K562 (cell line): ENCODE measurements at places on chromosomes 11 and 22.
A peak's percentile ranks its signal among the peaks of the same experiment; 100 is the strongest.

DNA sequence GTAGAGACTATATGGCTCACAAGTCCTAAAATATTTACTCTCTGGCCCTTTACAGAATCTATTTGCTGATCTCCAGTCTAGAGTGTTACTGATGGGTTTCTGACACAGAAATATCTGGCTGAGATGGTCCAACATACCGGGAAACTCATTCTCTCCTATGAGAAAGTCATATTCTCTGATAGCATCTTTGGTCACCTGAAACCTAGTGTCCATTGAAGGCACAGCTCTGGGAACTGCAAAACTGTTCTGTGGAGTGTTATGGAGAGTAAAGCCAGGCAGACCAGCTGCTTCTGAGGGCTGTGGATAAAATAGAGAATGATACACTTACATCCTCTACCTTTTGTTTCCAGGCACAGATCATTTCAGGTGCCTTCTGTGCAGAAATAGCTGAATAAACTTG lies 2.5 kb upstream of the C11orf24 start:
- DNase-seq, result no peak

- no peak for DNase-seq
These were observed 1.0 kb upstream of the ZNF143 start for GRCh38 chr11:9459667-9460321.

- no peak for DNase-seq
These were observed 59.3 kb downstream of the CELSR1 start for GRCh38 chr22:46478083-46478551.

- no peak for DNase-seq
These were observed 48.6 kb upstream of the OLFML1 start for GRCh38 chr11:7436657-7437056.

GRCh38 chr22:39938509-39939111 lies 21.6 kb upstream of the TMA7B start:
- DNase-seq, result no peak

GRCh38 chr11:79809487-79809886 lies 368.7 kb upstream of the TENM4 start:
- DNase-seq, result no peak

GRCh38 chr22:31141551-31141950 lies 1.2 kb upstream of the PLA2G3 start:
- DNase-seq, result no peak

GRCh38 chr11:92424281-92424680 lies 199.7 kb downstream of the FAT3 start:
- no peak for DNase-seq

DNA sequence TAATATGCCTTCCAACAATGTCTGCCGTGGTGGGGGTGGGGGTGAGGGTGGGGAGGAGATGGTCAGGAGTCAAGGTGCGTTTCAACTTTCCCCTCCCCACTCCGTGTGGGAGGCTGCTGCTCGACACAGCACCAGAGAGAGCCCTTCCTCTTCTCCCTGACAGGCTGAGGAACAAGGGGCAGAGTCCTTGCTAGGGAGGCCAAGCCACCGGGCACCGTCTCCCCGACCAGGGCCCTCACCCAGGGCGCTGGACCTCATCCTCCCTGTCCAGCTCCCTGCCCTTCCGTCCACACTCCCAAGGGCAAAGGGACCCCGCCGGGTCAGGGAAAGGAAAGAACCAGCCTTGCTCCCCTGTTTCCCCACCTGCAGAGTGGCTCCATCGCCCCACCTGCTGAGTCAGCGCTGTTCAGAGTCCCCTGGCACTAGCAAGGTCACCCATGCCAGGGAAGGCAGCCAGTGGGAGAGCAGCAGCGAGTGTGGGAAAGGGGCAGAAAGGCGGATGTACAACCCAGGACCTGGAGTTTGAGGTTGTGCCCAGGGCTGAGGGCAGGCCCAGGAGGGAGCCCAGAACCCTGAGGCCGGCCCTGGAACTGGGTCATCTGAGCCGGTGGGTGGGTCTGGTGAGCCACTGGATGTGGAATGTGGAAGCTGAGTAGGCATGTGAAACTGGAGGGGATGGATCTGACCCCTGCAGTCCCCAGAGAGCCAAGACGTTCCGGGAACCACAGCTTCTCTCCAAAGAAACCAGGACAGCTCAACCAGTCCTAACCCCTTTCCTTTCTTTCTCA lies 47.2 kb downstream of the BUD13 start:
- DNase-seq, result no peak

GRCh38 chr11:109749476-109749875 lies 327.5 kb downstream of the C11orf87 start:
- no peak for DNase-seq

DNA sequence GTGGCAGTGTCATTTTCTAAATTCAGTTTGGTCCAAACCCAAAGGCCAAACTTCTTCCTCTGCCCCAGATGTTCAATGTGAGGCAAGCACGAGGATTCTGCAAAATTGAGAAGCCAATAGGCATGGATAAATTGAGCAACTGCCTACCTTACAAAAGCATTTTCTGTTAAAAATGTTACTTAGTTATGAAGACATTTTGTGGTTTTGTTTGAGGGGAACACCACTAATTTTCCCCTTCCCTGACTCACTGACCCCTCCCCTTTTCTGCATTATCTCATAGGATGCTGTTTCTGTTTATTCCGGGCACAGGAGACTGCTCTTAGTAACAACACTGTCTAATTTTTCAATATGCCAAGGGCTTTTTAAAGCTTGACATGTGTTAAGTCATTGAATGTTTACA lies 462.8 kb downstream of the INSC start:
- DNase-seq, result no peak

- DNase-seq, result no peak
These were observed 9.0 kb upstream of the MS4A10 start for GRCh38 chr11:60776167-60776566.

- DNase-seq, result no peak
These were observed 704.2 kb upstream of the TENM4 start for GRCh38 chr11:80144897-80145594.

GRCh38 chr11:59025097-59025496 lies 61.0 kb upstream of the GLYATL1B start:
- no peak for DNase-seq

- no peak for DNase-seq
These were observed 27.9 kb downstream of the PARVB start for GRCh38 chr22:44051961-44052360.

DNA sequence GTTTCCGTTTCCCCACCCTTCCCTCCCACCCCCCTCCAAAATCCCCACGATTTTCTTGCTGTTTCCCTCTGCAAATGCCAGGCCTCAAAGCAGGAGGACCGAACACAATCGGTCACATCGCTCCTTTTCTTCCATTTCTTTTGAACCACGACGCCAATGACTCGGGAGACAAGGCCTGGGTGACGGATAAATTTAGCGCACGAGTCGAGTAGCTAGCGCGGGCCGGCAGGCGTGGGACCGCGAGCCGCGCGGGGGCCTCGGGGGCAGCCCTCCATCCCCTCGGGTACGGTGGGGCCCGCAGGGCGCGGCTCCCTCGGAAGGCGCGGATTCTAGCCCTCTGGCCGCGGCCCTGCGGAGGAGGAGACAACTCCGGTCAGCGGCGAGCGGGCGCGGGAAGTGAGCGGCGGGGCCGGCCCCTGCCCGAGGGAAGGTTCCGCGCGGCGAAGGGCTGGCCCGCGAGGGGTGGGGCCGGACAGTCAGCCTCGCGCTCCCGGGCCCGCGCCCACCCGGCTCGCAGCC lies 414 bp downstream of the JOSD1 start:
- DNase-seq, result no peak

DNA sequence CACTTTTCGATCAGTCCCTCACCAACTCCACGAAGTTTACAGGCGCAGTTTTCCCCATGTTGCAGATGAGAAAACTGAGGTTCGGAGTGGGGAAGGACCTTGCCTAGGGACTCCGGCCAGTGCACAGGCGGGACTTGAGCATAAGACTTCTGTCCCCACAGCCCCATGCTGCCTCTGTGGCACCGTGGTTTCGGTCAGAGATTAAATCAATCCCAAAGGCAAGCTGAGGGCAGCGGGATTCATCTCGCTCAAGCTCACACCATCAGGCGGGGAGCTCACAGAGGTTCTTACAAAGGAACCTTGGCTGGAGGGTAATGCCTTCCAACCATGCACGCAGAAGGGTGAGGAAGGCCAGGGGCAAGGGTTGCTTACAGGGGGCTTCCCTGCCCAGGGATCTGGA lies 115.5 kb downstream of the PHF21B start:
- no peak for DNase-seq

- no peak for DNase-seq
These were observed 962.9 kb downstream of the BRD1 start for GRCh38 chr22:48864748-48865147.

- no peak for DNase-seq
These were observed 8.8 kb downstream of the ZBED4 start for GRCh38 chr22:49862496-49862776.

DNA sequence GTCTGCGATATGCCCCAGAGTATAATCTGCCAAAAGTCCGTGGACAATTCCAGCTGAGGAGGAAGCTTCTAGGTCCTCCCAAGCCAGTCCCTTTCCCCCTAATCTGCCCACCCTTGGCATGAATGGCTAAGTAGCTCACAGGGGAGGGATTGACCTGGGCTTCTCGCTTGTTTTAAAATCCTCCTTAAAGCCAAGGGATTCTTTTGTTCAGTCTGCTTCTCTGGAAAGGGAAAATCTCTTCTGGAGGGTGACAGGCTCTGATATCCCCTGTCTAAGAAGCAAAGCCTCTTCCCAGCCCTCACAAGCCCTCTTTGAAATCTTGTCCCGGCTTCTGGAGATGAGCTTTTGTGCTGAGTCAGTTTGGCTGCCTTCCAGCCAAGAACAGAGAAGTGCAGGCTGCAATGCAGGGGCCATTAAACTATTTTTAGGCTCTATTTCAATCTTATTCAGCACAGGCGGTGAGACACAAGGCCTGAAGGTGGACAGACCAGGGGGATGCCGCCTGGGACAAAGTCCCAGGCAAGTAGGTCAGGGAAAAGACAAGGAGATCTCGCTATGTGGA lies 23.9 kb downstream of the NEFH start:
- DNase-seq, result no peak

GRCh38 chr11:8612522-8612921 lies 18.5 kb upstream of the STK33 start:
- no peak for DNase-seq

DNA sequence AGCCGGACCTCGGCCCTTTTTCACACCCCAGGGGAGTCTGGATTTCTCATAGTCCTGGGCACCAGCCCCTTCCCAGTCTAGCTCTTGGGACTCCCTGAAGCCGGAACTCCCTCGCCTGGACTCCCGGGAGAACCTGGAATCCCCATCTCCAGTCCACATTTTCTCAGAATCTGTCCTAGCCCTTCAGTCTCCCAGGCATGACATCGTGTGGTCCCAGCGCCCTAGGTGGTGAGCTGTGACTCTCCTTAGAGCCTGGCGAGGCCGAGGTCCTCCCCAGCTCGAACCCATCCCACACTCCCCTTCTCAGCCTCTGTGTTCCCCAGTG lies 673 bp upstream of the DUSP18 start:
- DNase-seq, result peak; percentile 20

- DNase-seq, result no peak
These were observed 12.4 kb upstream of the TMEM123 start for GRCh38 chr11:102464859-102465500.

GRCh38 chr11:44979543-44980399 lies 29.1 kb upstream of the TP53I11 start:
- no peak for DNase-seq

DNA sequence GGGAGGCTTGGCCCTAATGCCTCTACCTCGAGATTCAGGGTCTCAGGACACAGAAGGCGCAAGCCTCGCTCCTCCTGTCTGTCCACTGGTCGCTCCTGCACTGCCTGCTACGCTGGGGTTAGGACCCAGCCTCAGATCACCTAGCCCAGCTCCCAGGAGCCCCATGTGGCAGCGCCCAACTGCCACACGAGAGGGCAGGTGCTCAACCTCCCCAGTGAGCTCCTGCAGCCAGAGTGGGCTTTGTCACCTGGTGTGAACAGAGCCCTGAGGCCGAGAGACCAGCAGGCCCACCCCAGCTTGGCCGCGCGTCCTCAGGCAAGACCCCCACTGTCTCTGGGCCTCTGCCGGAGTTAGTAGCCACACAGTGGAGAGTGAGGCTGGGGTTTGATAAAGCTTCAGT lies 21.7 kb upstream of the PPARA start:
- DNase-seq, result no peak

GRCh38 chr22:44330744-44331660 lies 18.3 kb upstream of the SHISAL1 start:
- DNase-seq, result no peak

- peak; percentile 43 for DNase-seq
These were observed 105.3 kb downstream of the MORC2 start for GRCh38 chr22:30863081-30863833.

DNA sequence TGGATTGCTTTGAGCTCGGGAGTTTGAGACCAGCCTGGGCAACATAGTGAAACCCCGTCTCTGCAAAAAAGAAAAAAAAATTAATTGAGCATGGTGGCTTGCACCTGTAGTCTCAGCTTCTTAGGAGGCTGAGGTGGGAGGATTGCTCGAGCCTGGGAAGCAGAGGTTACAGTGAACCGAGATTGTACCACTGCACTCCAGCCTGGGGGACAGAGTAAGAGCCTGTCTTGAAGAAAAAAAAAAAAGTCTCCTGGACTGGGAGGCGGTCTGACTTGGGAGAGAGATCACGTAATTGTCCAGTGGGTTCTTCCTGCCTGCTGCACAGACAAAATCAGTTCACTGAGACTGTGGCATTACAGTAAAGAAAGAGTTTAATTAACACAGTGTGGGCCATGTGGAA lies 3.1 kb upstream of the MTCH2 start:
- no peak for DNase-seq

DNA sequence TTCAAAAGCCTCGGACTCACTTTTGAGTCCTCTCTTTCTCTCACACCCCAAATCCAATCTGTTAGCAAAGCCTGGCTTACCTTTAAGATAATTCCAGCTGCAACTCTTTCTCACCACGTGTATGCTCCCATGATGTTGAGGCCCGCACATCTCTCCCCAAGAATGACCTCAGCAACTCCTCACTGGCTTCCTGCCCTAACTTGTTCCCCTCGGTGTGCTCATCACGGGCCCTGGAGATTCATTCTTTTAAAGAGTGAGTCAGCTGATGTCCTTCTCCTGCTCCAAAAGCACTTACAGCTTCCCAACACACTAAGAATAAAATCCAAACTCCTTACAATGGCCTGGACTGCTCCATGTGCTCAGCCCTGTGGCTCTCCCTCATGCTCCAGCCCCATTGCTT lies 1041.3 kb downstream of the OPCML start:
- no peak for DNase-seq
